ENCODE measurements at places on chromosomes 7 and 10. TPM values are rescaled to one million over a fixed set of nuclear protein-coding genes. Genes with fewer than 3 reads are reported as not detected.

The KCNH2 gene
- 0.13 TPM for total RNA-seq

The PNLIPRP1 gene
- not detected for total RNA-seq

The ANXA11 gene
- total RNA-seq, result 31.7 TPM

The VWC2 gene
- not detected for total RNA-seq

The LRGUK gene
- 0.26 TPM for total RNA-seq

The PLXNA4 gene
- total RNA-seq, result under 0.01 TPM

The ELFN1 gene
- total RNA-seq, result under 0.01 TPM

The UFSP1 gene
- total RNA-seq, result 4.2 TPM

The AGFG2 gene
- 2.3 TPM for total RNA-seq

The GIMAP2 gene
- 0.13 TPM for total RNA-seq

The SFXN3 gene
- total RNA-seq, result 16.1 TPM

The DGKI gene
- total RNA-seq, result under 0.01 TPM

The SPDYE2B gene
- not detected for total RNA-seq

The PALD1 gene
- total RNA-seq, result 0.13 TPM

The CUZD1 gene
- 0.79 TPM for total RNA-seq

The HDAC9 gene
- 12.1 TPM for total RNA-seq

The KLF14 gene
- not detected for total RNA-seq

The SPAG6 gene
- total RNA-seq, result not detected

The UNCX gene
- not detected for total RNA-seq

The PVRIG gene
- total RNA-seq, result not detected

The COL17A1 gene
- 626 TPM for total RNA-seq

The GALNT17 gene
- not detected for total RNA-seq

The PILRA gene
- total RNA-seq, result not detected

The DYNC1I1 gene
- total RNA-seq, result not detected

The RAPGEF5 gene
- 6.3 TPM for total RNA-seq

The MPP7 gene
- 24.6 TPM for total RNA-seq

The LRRC17 gene
- total RNA-seq, result 0.26 TPM

The OR13A1 gene
- not detected for total RNA-seq

The CRHR2 gene
- total RNA-seq, result not detected

The SERPINE1 gene
- total RNA-seq, result 20.6 TPM

The LIPN gene
- not detected for total RNA-seq

The GNAI1 gene
- 89.5 TPM for total RNA-seq

The LDB3 gene
- total RNA-seq, result under 0.01 TPM

The KIAA1217 gene
- 4.9 TPM for total RNA-seq

The RNF133 gene
- 0.26 TPM for total RNA-seq

The FAM25A gene
- total RNA-seq, result 4.7 TPM

The LIPM gene
- not detected for total RNA-seq

The RTKN2 gene
- 0.79 TPM for total RNA-seq

The CYCS gene
- total RNA-seq, result 80.0 TPM

The STAG3 gene
- 0.13 TPM for total RNA-seq

The ATRNL1 gene
- total RNA-seq, result 0.53 TPM

The MINDY4 gene
- 1.1 TPM for total RNA-seq

The ACTL6B gene
- total RNA-seq, result not detected
